ENCODE measurements at places on chromosomes 3 and 15. TPM values are rescaled to one million over a fixed set of nuclear protein-coding genes. Genes with fewer than 3 reads are reported as not detected.

- no peaks in the 10 kb centered on the region for H3K4me1 ChIP-seq
- H3K4me3 ChIP-seq, result no peak within 1 kb of the TSS
- peak; percentile 85 for DNase-seq
- H3K27me3 ChIP-seq, result peaks cover 59% of the 10 kb centered on the region
These were observed at the start of gene CPLX3 for GRCh38 chr15:74826364-74826819. Gene CPLX3, plus strand, starts transcription at chr15:74826627. Its CDS starts 77 bp downstream, at chr15:74826704.

DNA sequence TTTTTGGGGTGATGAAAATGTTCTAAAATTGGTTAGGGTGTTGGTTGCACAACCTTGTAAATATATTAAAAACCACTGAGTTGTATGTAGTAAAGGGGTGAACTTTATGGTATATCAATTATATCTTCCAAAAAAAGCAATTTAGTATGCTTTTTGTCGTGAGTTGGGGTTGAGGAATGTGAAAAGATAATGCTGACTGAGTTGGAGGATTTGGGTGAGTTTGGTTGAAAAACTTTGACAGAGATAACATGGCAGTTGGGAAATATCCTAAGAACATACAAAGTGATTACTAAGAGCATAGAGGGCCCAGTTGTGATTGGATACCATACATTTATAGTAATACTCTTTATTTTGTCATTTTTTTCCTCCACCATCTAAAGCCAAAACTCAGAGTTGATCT lies 33.6 kb downstream of the HMG20A start:
- no peak overlapping the region for H3K4me3 ChIP-seq
- no peak for DNase-seq
- peaks cover 25% of the 10 kb centered on the region for H3K36me3 ChIP-seq
- H3K27me3 ChIP-seq, result no peaks in the 10 kb centered on the region
- H3K4me1 ChIP-seq, result no peaks in the 10 kb centered on the region

DNA sequence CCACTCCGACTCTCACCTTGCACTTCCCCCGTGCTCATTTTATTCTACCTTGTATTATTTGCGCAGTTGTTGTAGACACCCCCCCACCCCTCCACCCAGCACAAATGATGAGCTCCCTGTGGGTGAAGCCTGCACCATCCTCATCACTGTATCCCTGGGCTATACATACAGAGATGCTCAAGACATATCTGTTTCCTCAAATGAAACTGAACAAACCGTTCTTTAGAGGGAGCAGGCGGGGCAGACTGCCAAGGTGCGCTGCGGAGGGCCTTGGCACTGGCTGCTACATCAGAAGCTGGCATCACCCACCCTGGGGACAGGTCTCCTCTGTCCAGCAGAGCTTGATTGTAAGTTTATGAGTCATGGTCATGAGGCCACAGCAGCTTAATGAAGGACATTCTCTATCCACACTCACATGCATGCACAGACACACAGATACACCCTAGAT lies 29.0 kb downstream of the ADCY5 start:
- H3K27ac ChIP-seq, result no peak overlapping the region
- no peaks in the 10 kb centered on the region for H3K36me3 ChIP-seq
- H3K4me3 ChIP-seq, result no peak overlapping the region
- no peaks in the 10 kb centered on the region for H3K4me1 ChIP-seq
- DNase-seq, result no peak

- H3K27ac ChIP-seq, result no peak overlapping the region
- H3K27me3 ChIP-seq, result no peaks in the 10 kb centered on the region
- H3K36me3 ChIP-seq, result peaks cover 39% of the 10 kb centered on the region
- peaks cover 18% of the 10 kb centered on the region for H3K4me1 ChIP-seq
These were observed 140.5 kb downstream of the FNDC3B start for GRCh38 chr3:172179680-172180399.

DNA sequence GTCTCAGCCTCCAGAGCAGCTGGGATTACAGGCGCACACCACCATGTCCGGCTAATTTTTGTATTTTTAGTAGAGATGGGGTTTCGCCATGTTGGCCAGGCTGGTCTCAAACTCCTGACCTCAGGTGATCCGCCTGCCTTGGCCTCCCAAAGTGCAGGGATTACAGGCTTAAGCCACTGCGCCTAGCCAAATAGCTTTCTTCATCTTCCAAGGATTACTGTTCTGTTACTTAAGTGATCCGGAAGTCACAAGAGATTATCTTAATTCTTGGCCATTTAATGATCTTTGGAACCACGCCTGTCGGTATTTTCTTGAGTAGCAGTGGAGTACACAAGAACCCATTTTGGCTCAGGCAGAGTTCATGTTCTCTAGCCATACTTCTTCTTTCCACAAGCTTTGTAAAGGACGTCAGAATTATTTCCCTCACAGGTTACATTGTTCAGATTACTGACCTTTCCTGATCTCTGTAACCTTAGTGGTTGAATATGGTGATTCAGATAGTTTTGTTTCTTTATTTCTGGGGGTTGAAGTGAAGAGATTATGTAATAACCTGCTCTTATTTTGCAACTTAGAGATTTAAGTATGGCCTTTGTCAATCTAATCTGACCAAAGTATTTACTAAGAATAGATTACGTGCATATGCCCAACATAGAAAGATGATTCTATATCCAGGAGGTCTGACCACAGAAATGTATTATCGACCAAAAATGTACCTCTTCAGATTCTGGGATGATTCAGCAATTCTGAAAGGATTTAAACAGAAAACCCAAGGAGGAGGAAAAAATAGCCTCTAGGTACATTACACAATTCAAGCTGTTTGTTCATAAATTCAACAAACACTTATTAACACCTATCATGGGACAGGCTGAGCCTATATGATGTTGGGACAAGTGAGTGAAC lies 132.2 kb downstream of the GREM1 start:
- H3K4me3 ChIP-seq, result no peak overlapping the region
- no peaks in the 10 kb centered on the region for H3K27me3 ChIP-seq
- DNase-seq, result no peak
- no peaks in the 10 kb centered on the region for H3K36me3 ChIP-seq
- H3K4me1 ChIP-seq, result no peaks in the 10 kb centered on the region

DNA sequence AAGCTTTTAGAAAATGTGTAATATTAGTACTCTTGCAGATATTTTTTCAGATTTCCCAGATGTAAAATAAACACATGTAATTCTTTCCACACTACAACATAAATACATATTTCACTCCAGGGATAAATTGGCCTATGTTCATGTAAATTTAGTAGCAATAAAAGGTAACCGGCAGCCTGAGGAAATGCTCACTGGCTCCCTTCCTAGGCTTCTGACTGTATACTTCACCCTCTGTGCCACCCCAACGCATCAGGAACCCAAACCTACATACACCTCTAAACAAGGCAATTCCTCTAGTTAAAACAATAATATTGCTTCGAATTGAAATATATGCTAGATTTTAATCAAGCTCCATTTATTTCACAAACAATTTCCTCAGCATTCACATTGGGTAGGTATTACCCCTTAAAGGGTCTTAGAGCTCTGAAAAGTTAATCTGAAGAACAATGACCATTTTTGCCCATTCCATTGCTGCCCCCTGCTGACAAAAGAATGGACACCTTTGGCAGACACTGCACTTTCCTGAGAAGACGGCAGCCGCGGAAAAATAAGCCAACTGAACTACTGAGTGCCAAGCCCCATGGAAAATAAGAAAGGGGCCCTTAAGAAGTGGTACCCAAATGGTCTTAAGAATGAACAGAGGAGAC lies 212.5 kb downstream of the OSBPL10 start:
- H3K36me3 ChIP-seq, result no peaks in the 10 kb centered on the region
- DNase-seq, result peak; percentile 76
- H3K27ac ChIP-seq, result no peak overlapping the region
- H3K4me3 ChIP-seq, result no peak overlapping the region

DNA sequence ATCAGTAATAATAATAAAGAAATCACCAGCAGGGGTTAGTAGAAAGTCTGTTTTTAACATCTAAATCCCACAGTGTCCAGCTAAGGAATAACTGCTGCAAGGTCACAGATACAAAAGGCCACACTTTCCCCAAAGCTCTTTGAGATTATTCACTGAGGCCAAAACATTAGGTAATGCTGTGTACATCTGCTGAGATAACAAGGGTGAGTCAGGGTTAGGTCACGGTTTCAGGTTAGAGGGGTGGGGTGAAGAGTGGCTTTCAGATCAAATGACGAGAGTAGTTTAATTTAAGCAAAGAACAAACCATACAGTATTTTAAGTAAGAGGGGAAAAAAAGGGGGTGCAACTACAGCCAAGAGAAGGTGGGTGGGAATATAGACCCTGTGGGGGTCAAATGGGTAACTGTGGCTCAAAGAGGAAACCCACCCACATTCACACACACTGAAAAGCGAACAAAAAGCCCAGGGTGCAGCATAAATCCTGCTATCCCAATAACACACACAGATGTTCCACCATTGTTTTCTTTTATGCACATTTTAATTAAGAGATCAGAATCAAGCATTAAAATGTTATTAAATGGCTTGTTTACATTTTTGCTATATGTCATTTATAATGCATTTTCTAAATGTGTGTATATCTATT lies 412.9 kb downstream of the TIGIT start:
- peaks cover 7% of the 10 kb centered on the region for H3K4me1 ChIP-seq
- no peak overlapping the region for H3K27ac ChIP-seq
- H3K27me3 ChIP-seq, result no peaks in the 10 kb centered on the region
- no peaks in the 10 kb centered on the region for H3K36me3 ChIP-seq
- DNase-seq, result peak; percentile 55
- peak overlapping the region; percentile 25 for H3K4me3 ChIP-seq

DNA sequence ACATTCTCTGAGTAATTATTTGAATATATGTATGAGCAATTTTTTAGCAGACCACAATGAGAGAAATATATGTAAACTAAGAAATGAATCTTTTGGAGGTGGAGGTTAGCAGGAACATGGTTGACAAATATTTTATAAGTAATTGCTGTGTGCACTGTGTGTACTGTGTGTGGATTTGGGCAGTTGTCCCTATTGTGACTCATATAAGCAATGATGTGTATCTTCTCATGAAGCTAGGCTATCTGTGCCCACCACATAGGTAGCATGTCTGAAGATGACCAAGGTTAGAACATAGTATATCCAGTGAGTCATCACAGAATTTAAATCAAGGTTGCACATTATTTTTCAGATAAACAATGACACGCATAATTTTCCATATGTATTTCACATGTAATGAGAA lies 713.9 kb upstream of the GBE1 start:
- DNase-seq, result no peak
- no peak overlapping the region for H3K4me3 ChIP-seq
- no peaks in the 10 kb centered on the region for H3K4me1 ChIP-seq
- H3K27me3 ChIP-seq, result no peaks in the 10 kb centered on the region

DNA sequence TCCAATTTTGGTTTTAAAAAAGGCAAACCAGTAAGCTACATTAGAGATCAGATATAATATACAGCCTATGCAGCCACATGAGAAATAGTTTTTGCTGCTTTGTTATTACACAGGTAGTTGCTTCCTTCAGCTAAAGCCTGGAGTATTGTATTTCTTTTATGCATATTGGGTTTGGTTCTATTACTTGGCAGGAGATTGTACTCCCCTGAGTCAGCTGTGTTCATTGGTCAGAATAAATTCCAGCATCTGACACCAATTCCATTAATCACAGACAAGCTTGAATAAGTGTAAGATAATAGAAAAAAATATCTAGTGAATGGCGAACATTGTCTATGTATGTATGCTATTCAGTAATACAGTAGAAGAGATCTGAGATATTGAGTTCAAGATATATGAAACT lies 26.1 kb upstream of the ZCWPW2 start:
- DNase-seq, result no peak
- peaks cover 56% of the 10 kb centered on the region for H3K36me3 ChIP-seq
- no peak overlapping the region for H3K27ac ChIP-seq
- no peaks in the 10 kb centered on the region for H3K27me3 ChIP-seq

DNA sequence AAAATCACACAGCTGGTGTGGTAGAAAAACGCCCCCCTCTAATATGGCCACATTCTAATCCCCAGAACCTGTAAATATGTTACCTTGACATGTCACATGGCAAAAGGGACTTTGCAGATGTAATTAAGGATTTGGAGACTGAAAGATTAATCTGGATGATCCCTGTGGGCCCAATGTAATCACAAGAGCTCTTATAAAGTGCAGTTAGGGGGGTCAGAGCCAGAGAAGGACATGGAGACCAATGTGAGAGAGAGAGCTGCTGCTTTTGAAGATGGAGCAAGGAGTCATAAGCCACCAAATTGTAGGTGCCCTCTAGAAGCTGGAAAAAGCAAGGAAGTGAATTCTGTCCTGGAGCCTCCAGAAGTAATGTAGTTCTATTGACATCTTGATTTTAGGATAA lies 152.6 kb downstream of the PEX5L start:
- DNase-seq, result no peak
- H3K4me1 ChIP-seq, result peaks cover 4% of the 10 kb centered on the region
- no peak overlapping the region for H3K27ac ChIP-seq
- H3K27me3 ChIP-seq, result no peaks in the 10 kb centered on the region

The BTLA gene
- not detected for total RNA-seq

The PGBD4 gene
- total RNA-seq, result 0.84 TPM

The CA12 gene
- total RNA-seq, result 2.1 TPM

The TRIM71 gene
- 154 TPM for total RNA-seq
